ENCODE measurements at places on chromosomes 12 and 14. TPM values are rescaled to one million over a fixed set of nuclear protein-coding genes. Genes with fewer than 3 reads are reported as not detected.

The BDKRB1 gene
- total RNA-seq: 2.5 TPM

The CISTR gene
- total RNA-seq: not detected

The NXPH4 gene
- total RNA-seq: 4.4 TPM

The ADAM21 gene
- 1.5 TPM for total RNA-seq

The ATF7IP gene
- total RNA-seq: 14.4 TPM

The ZNF410 gene
- 102 TPM for total RNA-seq

The BICDL1 gene
- 0.38 TPM for total RNA-seq

The KRT85 gene
- not detected for total RNA-seq

The ACRBP gene
- under 0.01 TPM for total RNA-seq

The RTN1 gene
- under 0.01 TPM for total RNA-seq

The SOAT2 gene
- total RNA-seq: not detected

The CCDC38 gene
- under 0.01 TPM for total RNA-seq

The RNASE4 gene
- 38.9 TPM for total RNA-seq

The ACOT6 gene
- not detected for total RNA-seq

The SINHCAF gene
- total RNA-seq: 39.1 TPM

The CCDC88C gene
- 0.77 TPM for total RNA-seq

The FGF6 gene
- total RNA-seq: not detected

The SLC2A13 gene
- total RNA-seq: 26.6 TPM

The LGR5 gene
- 1.7 TPM for total RNA-seq

The SLC17A8 gene
- total RNA-seq: not detected

Measured in regular cardiac myocyte (primary cell).